Naive thymus-derived CD8-positive, alpha-beta T cell (primary cell): ENCODE measurements at places on chromosomes 13 and 19.

GRCh38 chr19:10104665-10105508 lies 1.3 kb upstream of the PPAN start:
- peak; percentile 81 for DNase-seq

GRCh38 chr13:32431361-32431760 lies 3.4 kb upstream of the N4BP2L1 start:
- DNase-seq: no peak

- no peak for DNase-seq
Observed at GRCh38 chr13:98411617-98412265, 165.2 kb downstream of the STK24 start.

GRCh38 chr13:21458813-21459701 lies at the start of gene ZDHHC20:
Gene ZDHHC20, minus strand, starts transcription at chr13:21459303. Its CDS starts 132 bp downstream, at chr13:21459171.
- peak; percentile 89 for DNase-seq

- DNase-seq: no peak
Observed at GRCh38 chr13:93413972-93414717, 187.5 kb downstream of the GPC6 start.

DNA sequence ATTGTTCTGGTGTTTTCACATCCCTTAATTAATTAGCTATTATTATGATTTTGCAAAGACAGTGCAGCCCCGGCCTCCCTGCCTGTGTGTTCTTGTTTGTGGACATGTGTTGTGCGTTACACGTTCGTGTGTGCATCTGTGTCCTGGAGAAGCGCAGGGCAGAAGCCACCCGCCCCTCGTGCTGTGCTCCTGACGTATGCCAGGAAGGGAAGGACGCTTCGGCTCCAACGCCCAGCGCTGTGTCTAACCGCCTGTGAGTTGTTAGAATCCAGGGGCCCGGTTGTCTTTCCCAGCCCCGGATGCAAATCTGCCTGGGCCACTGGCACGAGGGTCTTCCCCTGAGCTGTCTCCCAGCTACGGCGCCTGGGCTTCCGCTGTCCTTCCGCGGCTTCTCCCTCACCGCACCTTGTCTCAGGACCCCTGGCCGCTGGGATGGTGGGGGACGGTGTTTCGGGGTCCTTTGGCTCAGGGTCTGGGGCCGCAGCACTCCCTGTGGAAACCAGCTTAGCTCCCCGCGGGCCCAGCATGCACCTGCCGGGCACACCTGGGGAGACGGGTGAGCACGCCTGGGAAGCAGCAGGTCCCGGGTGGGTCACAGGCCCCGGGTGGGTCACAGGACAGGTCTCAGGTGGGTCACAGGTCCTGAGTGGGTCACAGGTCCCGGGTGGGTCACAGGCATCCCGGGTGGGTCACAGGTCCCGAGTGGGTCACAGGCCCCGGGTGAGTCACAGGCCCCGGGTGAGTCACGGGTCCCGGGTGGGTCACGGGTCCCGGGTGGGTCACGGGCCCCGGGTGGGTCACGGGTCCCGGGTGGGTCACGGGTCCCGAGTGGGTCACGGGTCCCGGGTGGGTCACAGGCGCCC lies 51.5 kb downstream of the GAS6 start:
- DNase-seq: no peak

- DNase-seq: no peak
Observed at GRCh38 chr13:111209613-111210012, 94.5 kb downstream of the ARHGEF7 start.

- DNase-seq: no peak
Observed at GRCh38 chr13:113122550-113123225, at the start of gene F10. Gene F10, plus strand, starts transcription at chr13:113122799. Its CDS starts 57 bp downstream, at chr13:113122856.

GRCh38 chr13:46339035-46339666 lies 47.9 kb downstream of the RUBCNL start:
- DNase-seq: no peak

- no peak for DNase-seq
Observed at GRCh38 chr19:13339869-13340268, 166.4 kb downstream of the CACNA1A start.

GRCh38 chr19:18007917-18008673 lies at the start of gene ARRDC2:
Gene ARRDC2, plus strand, starts transcription at chr19:18008170. Its CDS starts 141 bp downstream, at chr19:18008311.
- peak; percentile 90 for DNase-seq

DNA sequence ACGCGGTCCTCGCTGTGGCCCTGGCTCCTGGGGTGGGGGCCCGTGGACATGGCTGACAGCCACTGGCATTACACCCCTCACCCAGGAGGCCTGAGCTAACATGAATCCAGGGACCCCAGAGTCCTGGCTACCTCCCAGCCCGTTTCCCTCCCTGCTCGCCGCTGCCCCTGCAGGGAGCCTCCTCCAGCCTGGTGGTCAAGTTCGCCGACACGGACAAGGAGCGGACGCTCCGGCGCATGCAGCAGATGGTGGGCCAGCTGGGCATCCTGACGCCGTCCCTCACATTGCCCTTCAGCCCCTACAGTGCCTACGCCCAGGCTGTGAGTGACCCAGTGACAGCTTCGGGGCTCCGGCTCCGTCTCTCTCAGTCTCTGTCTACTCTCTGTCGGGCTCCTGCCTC lies 56.6 kb downstream of the CELF5 start:
- DNase-seq: no peak

DNA sequence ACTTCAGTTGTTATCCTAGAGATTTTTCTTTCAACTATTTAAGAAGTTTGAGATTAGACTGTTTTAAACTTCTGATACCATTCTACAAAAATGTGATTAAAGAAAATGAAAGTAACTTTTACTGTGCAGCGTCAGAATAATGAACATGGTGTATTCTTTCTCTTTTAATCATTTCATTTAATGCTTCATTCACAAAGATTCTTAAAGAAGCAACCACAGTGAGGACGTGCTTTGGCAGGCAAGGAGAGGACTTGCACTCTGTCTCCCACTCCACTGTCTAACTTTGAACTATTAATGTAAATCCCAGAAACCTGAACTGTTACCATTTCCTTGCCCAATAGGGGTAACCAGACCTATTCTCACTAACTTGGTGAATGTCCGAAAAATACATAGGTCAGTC lies 137.0 kb downstream of the KCNRG start:
- DNase-seq: no peak

GRCh38 chr19:11169896-11170678 lies 14.5 kb upstream of the SPC24 start:
- DNase-seq: no peak

DNA sequence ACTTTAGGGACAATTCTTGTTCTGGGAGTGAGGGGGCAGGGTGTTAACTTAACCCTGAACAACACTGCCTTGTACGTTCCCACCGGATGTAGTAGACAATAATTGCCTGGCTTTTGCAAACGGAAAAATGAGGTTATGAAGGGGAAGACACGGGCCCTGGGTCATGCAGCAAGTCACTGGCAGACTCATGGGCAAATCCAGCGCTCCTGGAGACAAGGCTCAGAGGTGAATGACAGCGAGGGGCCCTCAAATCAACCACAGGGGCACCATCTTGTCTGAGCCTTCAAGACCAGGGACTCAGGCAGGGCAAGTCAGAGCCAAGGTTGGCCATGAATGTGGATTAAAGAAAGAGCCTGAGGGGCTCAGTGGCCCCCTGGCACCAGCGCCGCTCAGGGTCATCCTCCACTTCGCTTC lies 2.8 kb downstream of the RASA3 start:
- DNase-seq: no peak

GRCh38 chr13:110902370-110902769 lies 12.5 kb downstream of the ANKRD10 start:
- DNase-seq: no peak

DNA sequence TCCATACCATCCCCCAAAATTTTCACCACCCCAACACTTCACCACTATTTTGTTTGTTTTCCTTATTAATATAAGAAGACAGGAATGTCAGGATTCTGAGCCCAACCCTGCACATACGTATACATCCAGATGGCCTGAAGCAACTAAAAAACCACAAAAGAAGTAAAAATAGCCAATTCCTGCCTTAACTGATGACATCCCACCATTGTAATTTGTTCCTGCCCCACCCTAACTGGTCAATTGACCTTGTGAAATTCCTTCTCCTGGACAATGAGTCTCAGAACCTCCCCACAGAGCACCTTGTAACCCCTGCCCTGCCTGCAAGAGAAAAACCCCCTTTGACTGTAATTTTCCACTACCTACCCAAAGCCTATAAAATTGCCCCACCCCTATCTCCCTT lies 132.5 kb downstream of the ZNF675 start:
- no peak for DNase-seq

DNA sequence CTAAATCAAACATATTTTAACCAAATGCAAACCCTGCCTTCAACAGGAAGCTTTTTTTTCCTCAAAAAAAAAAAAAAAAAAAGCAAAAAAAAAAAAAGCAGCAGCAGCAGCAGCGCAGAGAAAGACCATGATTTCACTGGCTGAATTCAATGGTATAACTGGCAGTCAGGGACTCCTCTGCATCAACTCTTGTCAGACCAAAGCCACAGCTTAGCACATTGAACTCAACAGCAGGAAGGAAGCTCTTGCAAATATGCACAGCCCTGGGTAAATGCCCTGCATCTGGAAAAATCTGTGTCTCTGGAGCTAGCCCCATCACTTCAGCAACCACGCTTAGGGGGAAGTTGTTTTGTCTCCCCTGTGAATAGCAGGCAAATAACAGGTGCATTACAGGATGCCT lies 17.6 kb upstream of the DHRS12 start:
- DNase-seq: peak; percentile 38
